ENCODE measurements at places on chromosomes 2 and 18.

GRCh38 chr18:35694808-35695207 is 113.3 kb downstream of the GALNT1 start:
- no peak for DNase-seq

- no peak for DNase-seq
Measured at GRCh38 chr2:36485521-36485920, 112.4 kb downstream of the FEZ2 start.

GRCh38 chr2:151933266-151933804 is 105.1 kb upstream of the ARL5A start:
- no peak for DNase-seq

GRCh38 chr18:37654034-37654433 is 88.4 kb upstream of the CELF4 start:
- no peak for DNase-seq

DNA sequence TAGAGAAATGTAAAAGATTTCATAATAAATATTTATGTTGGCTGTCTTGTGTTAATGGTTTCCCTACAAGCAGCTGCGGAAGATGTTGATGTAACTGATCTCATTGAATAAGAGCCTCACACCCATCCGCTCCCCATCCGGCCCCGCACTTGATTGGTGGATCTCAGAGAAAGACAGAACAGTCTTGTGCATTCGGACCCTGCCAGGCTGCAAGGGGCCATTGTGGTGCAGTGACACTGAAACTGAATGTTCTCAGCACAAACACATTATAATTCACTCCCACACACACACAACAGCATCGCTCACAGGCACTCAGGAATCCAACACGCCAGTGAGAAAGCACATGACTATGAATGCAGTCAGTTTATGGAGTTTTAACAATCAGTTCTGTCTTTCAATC is 47.8 kb downstream of the PRELID3A start:
- no peak for DNase-seq

- no peak for DNase-seq
Measured at GRCh38 chr2:121910139-121910538, 154.7 kb downstream of the TSN start.

- no peak for DNase-seq
Measured at GRCh38 chr2:148303161-148303560, 282.3 kb downstream of the MBD5 start.

GRCh38 chr18:27860701-27861107 is 316.2 kb downstream of the CDH2 start:
- peak; percentile 46 for DNase-seq

DNA sequence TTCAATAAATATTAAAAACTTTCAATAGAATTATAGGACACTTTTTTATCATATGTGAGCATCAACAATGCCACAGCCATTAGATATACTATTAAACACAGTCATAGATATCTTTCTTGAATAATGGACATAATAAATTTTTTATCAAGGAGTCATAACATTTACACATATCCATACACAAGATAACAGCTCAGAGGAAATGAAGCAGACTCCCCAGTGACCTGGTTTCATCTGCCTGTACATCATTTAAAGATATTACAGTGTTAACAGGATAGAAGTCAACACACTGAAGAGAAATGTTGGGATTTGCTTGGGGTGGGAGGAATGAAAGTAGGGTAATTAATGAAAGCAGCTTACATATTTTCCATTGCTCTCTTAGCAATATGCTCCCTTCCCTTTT is 5.1 kb downstream of the SCG2 start:
- DNase-seq, result no peak

GRCh38 chr18:49728542-49728941 is 84.8 kb downstream of the ACAA2 start:
- peak; percentile 71 for DNase-seq

- no peak for DNase-seq
Measured at GRCh38 chr2:98809878-98810587, 79.1 kb upstream of the MGAT4A start.

GRCh38 chr18:38025433-38026038 is 459.9 kb upstream of the CELF4 start:
- no peak for DNase-seq

GRCh38 chr2:138210487-138210886 is 246.2 kb downstream of the HNMT start:
- no peak for DNase-seq

DNA sequence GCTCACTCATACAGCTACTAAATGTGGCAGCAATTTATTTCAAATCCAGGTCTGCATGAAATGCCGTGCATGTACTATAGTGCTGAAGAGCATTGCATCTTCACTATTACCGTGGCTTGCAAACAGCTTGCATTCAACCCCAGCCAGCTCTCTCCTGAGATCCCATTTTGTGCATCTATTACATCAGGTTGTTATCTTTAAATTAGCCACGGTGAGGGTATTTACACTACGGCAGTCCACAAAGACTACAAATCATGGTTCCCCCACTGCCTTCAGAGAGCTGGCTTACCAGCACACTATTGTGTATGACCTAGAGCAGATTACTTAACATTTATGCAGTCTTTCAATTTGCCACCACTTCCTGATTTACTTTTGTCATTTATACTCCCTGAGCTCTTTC is 621.3 kb upstream of the LRATD1 start:
- no peak for DNase-seq

GRCh38 chr2:100730290-100730868 is 89.6 kb upstream of the NPAS2 start:
- DNase-seq, result peak; percentile 14

DNA sequence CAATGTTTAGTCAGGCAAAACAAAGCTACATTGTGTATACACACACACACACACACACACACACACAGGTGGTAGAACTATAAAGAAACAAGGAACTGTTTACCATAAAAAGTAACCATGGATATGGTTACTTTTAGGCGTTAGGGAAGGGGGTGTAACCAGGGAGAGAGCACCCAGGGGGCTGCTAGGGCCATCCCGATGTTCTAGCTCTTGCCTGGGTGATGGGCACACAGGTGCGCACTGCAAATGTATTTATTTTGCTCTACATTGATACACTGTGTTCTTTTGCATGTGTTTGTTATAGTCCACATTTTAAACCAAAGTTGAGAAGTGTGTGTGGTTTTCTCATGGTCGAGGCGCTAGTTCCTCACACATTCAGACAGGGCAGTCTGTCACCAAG is 69.8 kb upstream of the MYCN start:
- DNase-seq, result no peak

GRCh38 chr2:126994340-126994777 is 95.7 kb downstream of the TEX51 start:
- no peak for DNase-seq

GRCh38 chr2:126382998-126383397 is 273.0 kb upstream of the GYPC start:
- no peak for DNase-seq

DNA sequence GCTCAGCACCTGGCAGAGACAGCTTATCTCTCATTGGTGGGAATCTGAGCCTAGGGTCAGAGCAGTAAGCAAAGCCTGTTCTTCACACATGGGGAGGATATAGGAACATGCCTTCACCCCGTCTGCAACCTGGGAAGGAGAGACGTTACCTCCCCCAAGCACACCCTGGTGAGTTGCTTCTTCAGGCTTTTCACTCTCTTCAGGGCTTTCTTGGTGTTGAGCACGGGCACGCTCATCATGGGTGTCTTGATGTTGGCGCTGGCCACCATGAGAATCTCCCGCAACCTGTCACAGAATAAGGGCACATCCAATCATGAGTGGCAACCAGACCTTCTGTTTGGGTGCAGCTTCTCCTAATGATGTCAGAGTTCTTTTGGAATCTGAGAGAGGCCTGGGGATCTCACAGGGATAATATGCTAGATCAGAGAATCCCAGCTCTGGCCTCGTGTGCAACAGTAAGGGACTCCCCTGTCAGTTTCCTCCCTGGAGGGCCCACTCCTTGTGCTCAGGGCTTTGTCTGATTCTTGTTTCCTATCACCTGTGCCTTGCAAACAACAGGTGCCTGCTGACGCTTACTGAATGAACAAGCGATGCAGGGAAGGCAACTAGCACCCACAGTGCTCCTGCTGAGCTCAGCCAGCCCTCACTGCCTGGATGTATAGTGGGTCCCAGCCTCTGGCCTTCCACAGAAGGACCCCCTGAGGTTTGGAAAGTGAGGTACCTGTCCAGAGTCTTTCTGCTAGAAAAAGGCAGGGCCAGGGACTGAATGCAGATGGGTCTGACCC is 66.3 kb downstream of the POLR1A start:
- DNase-seq, result peak; percentile 49

GRCh38 chr2:10096641-10097040 is 16.4 kb upstream of the CYS1 start:
- no peak for DNase-seq

DNA sequence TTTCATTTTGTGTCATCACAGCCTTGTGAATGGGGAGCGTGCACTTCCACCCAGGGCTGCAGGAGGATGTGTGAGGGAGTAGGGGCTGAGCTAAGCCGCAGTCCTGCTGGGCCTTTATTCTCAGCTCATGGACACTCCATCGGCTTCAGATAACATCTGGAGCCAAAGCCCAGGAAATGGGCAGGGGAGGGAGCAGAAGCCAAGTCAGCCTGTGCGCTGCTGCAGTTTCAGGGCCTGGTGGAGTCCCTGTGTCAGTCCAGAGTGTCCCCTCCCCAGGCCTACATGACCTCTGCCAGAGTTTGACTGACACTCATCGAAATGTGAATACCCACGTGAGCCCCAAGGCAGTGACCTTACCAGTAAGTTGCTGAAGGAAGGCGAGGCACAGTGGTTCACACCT is 242.2 kb downstream of the LOXHD1 start:
- DNase-seq, result no peak

- no peak for DNase-seq
Measured at GRCh38 chr2:74527741-74528140, 1.7 kb upstream of the DQX1 start.

GRCh38 chr2:240426845-240427721 is 8.4 kb upstream of the GPC1 start:
- DNase-seq, result peak; percentile 59

GRCh38 chr2:96823198-96823597 is 7.1 kb downstream of the CNNM3 start:
- DNase-seq, result no peak

- no peak for DNase-seq
Measured at GRCh38 chr18:79616651-79617510, 62.7 kb upstream of the CTDP1 start.

- DNase-seq, result no peak
Measured at GRCh38 chr2:63716146-63716545, 125.5 kb upstream of the UGP2 start.

- DNase-seq, result no peak
Measured at GRCh38 chr18:3916082-3916481, 466.1 kb downstream of the TGIF1 start.

GRCh38 chr2:59900728-59901452 is 652.6 kb downstream of the BCL11A start:
- no peak for DNase-seq

- DNase-seq, result no peak
Measured at GRCh38 chr2:237141571-237142051, 55.9 kb downstream of the COPS8 start.

DNA sequence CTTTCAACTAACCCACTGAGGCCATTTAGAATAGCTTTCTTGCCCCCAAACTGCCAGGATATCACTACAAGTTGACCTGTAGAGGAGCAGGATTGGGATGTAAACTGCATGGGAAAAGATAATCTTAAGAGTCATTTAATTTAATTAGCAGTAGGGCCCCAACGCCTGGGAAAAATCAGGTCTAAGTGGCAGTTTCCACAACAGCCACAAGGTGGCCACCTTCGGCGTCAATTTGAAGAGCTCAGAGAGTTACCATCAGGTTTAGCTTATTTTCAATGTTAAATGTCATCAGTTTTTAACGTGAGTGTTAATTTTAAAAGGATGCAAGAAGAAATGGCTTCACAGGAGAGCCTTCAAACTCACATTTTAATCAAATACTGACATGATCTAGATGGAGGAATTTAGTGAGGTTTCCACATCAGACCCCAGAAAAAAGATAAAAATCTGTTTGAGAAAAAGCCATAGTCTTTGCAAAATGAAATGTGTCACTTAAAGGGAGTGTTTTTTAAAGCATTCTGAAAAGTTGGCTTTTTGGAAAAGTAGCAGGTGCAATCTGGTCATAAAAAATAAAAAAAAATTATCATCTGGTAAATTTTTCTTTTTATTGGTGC is 77.3 kb upstream of the UPP2 start:
- DNase-seq, result peak; percentile 63

DNA sequence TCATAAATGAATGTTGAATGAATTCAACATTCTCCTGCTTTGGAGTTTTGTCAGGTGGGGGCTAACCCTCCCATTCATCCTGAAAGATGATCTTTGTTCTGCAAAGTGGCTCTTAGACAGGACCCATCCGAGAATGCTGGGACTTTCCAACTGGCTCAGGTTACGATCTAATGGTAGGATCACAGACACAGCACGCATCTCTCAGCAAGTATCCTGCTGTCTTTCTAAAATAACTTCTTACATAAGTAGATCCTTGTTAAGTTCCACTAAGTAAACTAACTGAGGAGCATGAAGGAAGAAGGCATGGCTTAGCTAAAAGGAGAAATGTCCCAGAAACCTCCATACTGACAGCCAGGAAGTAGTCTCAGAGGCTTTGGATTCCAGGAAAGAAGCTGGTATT is 23.7 kb downstream of the CYP27A1 start:
- no peak for DNase-seq

DNA sequence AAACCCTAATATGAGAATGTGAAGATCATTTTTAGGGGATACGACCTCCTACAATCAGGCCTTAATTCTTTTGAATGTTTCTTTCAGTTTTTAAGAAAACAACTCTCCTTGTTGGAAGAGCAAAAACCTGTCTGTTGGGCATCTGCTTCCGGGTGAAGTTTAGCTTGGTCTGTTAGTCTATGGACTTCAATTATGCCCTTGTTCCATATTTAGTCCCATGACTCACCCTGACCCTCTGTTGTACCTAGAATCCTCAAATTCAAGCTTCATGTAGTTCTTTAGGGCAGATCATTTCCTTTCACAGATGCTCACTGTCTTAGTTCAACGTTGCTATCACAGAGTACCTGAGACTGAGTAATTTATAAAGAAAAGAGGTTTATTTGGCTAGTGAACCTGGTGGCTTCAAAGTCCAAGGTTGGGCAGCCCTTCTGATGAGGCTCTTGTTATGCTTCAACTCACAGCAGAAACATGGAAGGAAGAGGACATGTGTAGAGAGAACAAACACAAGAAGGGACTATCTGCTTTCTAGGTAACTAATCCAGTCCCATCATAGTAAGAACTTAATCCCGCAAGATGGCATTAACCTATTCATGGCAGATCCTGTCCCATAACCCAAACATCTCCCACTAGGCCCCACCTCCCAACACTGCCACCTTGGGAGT is 82.5 kb upstream of the SERPINE2 start:
- DNase-seq, result no peak

- no peak for DNase-seq
Measured at GRCh38 chr2:131033786-131034121, 59.5 kb downstream of the FAM168B start.

DNA sequence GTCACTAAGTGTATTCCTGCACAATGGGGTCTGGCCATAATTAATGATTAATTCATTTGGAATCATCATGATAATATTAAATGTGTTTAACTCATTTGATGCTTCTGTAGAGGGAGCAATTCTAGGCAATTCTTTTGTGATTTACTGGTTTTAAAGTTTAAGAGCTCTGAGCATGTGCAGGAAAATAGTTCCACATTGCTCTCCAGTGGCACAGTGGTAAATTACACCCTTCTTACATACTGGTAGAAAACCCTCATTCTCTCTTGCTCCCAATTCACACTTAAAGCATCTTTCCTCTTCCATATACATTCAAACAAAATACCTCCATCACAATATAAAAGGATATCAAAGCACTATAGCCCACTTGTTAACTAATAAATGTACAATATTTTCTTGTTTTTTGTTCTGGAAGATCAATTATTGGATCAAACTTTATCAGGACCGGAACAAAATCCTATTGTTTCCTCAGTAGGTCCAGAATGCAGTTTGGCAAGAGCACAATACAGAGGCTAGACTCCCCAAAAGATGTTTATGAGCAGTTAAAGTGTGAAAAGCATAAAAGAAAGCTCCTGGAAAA is 844.3 kb downstream of the MBD2 start:
- DNase-seq, result peak; percentile 29

Measured in RPMI8226 (cell line).